ENCODE measurements at places on chromosomes 5 and 9. TPM values are rescaled to one million over a fixed set of nuclear protein-coding genes. Genes with fewer than 3 reads are reported as not detected.

The SLC27A6 gene
- not detected for total RNA-seq

The FGFR4 gene
- 1.4 TPM for total RNA-seq

The PCDHGB1 gene
- 0.32 TPM for total RNA-seq

The INSL6 gene
- total RNA-seq, result not detected

The ORM2 gene
- not detected for total RNA-seq

The LRRC14B gene
- total RNA-seq, result not detected

DNA sequence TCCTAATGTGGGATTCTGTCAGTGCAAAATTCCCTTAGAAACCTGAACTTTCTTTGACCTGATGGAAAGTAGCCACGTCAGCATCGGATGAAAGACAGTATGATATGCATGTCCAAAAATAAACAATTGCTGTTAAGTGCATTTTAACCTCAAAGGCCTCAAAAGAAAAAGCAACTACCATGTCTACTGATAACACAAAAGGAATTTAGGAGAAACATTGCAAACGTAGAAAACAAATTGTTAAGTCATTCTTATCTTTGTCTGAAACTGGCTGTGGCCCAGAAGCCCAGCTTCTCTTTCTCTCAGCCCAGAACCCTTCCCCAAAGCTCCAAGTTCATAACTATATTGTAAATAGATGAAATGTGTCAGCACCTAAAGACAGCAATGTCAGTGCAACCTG, 11.1 kb upstream of the LHFPL2 start:
- DNase-seq, result no peak

- no peak for DNase-seq
Measured at GRCh38 chr5:91058575-91058974, 324.5 kb downstream of the ARRDC3 start.

- DNase-seq, result no peak
Measured at GRCh38 chr5:142769251-142769792, 855 bp upstream of the ARHGAP26 start.

GRCh38 chr9:15306068-15306756, 804 bp downstream of the TTC39B start:
- DNase-seq, result no peak

DNA sequence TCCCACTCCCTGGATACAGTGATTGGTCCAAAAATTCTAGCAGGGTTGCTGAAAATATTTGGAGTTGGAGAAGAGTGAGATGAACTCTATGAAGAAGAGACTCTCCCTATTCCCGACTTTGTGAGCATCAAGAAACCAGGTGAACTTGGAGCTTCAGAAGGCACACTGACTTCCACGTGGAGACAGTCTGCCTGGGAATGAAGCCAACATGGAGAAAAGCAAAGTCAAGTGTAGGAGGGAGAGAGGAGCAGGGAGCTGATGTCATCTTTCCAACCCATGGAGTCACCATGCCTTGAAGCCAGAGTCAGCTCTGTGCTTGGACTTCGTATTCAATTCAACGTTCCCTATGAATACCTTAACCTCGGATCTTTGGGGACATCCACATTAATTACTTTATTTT, 125.1 kb downstream of the NPR3 start:
- DNase-seq, result no peak

DNA sequence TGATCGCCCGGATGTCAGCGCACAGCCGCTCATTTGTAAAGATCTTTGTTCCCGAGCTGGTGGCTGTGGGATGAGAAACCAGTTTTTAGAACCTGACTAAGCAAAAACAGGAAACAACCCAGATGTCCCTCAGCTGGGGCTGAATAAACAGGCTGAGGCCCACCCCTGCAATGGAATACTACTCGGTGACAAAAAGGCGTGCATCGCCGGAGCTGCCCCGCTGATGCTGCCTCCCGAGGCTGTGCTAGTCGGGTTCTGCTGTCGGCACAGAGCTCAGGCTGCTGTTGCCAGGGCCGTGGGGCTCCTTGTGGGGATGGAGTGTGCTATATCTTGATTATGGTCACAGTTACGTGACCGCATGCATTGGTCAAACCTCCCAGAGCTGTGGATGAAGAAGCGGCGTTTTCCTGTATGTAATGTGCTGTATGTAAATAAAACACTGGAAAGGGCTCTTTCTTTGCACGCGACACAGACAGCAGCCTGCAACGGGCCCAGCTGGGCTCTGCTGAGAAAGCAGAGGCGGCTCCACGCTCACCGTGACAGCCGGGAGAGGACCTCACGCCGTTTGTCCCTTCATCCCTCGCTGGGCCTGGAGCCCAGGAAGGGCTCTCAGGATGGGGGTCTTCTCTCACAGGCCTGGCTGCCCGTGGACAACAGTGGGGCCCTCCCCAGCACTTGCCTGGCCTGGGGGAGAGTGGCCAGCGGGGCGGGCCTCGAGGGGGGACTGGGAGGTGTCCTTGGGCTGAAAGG, 51.5 kb upstream of the RNU6ATAC start:
- no peak for DNase-seq

DNA sequence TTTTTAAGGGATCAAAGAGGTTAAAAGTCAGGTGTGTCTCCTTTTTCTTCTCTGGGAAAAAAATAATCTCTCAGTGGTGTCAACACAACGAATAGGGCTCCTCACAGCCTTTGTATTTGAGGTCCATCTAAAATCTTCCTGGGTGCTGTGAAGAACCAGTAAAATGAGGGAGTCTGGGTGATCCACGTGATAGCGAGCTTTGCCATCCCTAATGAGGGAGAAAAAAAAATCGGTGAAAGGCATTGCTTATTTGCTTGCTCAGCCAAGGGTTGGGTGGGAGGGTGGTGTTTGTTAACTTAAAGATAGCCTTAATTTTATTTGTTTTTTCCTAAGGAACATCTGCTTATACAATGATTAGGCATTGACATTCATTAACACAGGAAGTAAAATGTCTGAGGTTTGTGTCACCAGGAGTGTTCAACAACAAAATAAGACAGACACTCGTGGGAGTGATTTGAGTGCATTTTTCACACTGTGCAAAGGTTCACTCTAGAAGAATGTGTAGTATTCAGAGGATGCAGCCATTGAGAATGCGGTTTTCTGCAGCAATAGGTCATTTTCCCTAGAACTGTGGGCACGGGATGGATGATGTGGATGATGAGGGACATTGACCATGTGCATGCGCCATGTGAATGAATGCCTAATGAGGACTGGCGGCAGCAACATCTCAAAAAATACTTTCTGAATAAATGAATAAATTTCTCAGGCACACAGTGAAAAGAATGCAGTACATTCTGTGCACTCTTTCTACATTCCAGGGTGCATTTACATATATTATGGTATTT, 369.5 kb downstream of the NTRK2 start:
- DNase-seq, result no peak

- no peak for DNase-seq
Measured at GRCh38 chr5:52925001-52925400, 64.2 kb upstream of the ITGA2 start.

DNA sequence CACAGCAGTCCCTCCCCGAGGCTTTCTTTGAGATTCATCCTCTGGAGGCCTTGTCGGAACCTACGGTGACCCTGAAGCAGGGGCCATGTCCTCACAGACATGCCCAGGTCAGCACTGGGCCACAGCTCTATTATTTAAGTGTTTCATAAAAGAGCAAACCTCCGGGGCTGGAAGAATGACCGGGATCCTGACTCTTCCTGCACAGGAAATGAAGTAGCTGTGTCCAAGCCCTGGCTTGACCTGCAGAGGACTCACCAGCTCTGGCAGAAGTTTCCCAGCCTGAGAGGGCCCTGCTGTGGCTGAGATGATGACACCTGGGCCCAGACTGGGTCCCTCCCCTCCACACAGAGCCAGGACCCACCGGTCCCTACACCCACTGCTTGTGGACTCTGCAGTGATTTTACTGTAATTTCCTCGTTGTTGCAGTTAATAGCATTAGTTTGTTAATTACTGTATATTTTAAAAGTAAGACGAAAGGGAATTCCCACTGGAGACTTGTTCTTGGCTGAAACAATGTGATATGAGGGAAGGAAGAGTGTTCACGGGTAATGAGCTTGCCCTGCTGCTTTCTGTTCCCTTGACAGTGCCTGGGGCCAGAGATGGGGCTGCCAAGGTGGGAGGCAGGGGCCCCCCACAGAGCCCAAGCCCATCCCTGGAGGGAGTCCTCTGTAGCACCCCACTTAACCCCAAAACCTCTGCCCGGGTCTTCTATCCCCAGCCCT, 72.2 kb downstream of the PCDH1 start:
- DNase-seq, result no peak

- DNase-seq, result no peak
Measured at GRCh38 chr5:34831303-34831702, 7.7 kb upstream of the TTC23L start.

DNA sequence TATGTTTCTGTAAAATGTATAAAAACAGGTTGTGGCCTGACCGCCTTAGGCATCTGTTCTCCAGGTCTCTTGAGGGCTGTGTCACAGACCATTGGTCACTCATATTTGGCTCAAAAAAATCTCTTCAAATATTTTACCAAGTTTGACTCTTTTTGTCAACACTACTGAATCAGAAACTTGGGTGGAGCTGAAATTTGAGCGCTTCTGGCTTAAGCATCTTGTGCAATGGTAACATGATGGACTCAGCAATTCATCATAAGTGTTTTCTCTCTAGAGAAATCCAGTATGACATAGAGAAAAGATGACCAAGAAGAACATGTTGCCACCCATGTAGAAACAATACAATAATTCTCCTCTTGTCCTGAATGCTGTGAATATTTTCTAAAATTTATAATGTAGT, 387.9 kb downstream of the MAT2B start:
- DNase-seq, result no peak

DNA sequence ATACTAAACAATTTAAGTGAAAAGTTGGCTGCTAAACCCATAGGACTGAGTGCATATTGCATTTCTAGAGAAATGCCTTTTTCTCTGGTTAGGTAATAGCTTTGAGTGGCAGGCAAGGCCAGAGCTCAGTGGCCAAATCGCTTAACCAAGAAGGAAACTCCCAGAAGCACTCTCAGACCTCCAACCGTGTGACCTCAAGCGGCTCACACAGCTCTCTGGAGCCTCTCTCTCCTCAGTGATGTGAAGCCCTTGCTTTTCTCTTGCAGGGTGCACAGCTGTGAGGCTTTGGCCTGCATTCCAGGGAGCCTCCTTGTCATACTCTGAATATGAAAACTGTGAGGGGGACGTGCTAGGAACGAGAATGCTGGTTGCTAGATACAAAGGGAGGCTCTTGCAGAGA, 106.7 kb downstream of the INSYN2B start:
- no peak for DNase-seq

- DNase-seq, result no peak
Measured at GRCh38 chr5:124747791-124748686, 1.6 kb upstream of the ZNF608 start.

GRCh38 chr5:125695996-125696655, 727.1 kb upstream of the GRAMD2B start:
- no peak for DNase-seq

DNA sequence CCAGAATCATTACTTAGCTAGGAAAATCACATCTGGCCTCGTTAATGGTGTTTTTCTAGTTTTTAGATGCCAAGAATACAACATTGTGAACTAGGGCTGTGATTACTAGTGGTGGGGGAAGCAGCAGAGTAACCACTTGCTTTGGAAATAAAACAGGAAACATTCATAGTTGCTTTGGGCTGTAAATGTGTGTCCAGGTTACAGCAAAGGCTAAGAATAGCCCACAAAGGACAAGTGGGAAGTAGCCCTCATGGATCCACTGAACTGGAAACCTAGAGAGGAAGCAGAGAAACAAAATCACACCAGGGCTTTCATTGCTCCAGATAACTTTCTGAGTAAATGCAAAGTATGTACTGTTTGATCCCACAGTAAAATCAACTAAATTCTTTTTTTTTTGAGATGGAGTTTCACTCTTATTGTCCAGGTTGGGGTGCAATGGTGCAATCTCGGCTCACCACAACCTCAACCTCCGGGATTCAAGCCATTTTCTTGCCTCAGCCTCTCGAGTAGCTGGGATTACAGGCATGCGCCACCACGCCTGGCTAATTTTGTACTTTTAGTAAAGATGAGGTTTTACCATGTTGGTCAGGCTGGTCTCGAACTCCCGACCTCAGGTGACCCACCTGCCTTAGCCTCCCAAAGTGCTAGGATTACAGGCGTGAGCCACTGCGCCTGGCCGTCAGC, 56.2 kb upstream of the TNFSF15 start:
- DNase-seq, result no peak

- no peak for DNase-seq
Measured at GRCh38 chr5:33629999-33630398, 189.2 kb downstream of the TARS1 start.

DNA sequence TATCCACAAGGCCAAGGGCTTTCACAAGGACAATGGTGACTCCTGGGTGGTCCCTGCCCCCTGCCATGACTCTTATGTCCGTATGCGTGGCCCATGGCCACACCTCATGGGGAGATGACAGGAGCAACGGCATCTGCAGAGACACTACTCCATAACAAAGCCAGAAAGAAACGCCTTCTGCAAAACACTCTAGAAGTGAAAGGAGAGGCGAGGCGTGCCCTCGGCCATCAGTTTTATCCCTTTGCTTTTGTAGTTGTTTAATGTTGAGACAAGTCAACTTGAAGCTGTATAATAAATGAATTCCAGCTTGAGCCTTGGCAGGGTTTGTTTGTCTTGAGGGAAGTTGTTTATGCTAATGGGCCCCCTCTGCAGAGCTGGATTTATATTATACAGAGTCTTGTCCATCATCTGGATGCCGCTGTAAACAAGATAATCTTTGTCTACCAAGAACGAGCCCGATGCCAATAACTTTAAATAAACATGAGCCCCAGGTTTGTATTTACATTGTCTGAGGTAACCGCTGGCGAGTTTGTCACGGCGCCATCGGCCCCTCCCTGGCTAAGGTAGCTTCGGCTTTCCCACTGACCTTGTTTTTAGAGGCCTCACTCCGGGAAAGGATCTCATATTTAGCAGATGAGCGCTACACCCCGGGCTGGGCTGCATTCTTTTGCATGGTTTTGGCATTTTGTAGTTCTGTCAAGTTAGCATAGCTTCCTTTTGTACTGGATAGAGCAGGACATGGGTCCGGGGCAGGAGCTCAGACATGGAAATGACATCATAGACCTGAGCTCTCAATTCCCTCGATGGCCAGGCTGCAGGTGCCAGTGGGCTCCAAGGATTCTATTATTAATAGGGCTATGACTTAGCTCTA, 165.3 kb downstream of the ERCC6L2 start:
- DNase-seq, result no peak

All from activated T-helper 1 cell treated with anti-CD3 and anti-CD28 coated beads, Interleukin-12 subunit alpha, Interleukin-12 subunit beta, Interleukin-2, Interleukin-4 antibody, amounts not matched to agents 30 ng/mL and 10 ng/mL and 1 ng/mL, durations not matched to agents 14 hours and 24 hours and 36 hours (primary cell).